Left cardiac atrium (tissue), 4 donors: ENCODE measurements at places on chromosomes 6 and 20. TPM values are rescaled to one million over a fixed set of nuclear protein-coding genes. Genes with fewer than 3 reads are reported as not detected.

GRCh38 chr6:49515485-49516146 is 15.9 kb downstream of the GLYATL3 start:
- no peak for DNase-seq

Gene FRS3
- 4.0 TPM for total RNA-seq

DNA sequence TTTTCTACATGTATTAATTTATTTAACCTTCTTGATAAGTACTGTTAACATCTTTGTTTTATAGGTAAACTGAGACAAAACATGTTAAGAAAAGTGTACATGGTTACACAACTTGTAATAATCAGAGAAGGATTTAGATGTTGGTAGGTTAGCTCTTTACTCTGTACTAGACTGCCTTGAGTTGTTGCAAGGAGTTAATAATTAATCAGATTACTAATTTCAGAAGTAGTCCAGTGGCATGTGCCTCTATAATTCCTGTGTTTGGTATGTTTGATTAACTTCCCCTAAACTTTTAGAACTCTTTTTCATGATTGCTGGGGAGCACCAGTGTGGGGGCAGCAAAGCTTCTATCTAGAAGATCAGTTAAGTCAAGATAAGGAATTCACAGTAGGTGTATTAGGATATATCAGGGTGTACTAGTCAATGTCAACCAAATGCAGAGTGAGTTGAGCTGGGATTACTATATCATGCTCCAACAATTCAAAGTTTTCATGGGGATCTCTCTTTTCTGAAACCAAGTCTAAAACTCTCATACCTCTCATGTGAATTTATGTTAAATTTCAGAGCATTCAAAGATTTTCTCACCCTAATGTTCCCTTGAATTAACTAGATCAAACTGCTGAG is 129.7 kb upstream of the AHI1 start:
- DNase-seq, result no peak

- peak; percentile 58 for DNase-seq
Observed at GRCh38 chr20:3786126-3786484, 435 bp downstream of the CENPB start.

Gene CD164
- 132 TPM for total RNA-seq
